Hippocampal formation (tissue), 2 donors: ENCODE measurements at places on chromosomes 7 and 10.

- DNase-seq: no peak
These were observed 7.0 kb downstream of the LHPP start for GRCh38 chr10:124468624-124469023.

- no peak for DNase-seq
These were observed 5.5 kb upstream of the PAPSS2 start for GRCh38 chr10:87654212-87654611.

DNA sequence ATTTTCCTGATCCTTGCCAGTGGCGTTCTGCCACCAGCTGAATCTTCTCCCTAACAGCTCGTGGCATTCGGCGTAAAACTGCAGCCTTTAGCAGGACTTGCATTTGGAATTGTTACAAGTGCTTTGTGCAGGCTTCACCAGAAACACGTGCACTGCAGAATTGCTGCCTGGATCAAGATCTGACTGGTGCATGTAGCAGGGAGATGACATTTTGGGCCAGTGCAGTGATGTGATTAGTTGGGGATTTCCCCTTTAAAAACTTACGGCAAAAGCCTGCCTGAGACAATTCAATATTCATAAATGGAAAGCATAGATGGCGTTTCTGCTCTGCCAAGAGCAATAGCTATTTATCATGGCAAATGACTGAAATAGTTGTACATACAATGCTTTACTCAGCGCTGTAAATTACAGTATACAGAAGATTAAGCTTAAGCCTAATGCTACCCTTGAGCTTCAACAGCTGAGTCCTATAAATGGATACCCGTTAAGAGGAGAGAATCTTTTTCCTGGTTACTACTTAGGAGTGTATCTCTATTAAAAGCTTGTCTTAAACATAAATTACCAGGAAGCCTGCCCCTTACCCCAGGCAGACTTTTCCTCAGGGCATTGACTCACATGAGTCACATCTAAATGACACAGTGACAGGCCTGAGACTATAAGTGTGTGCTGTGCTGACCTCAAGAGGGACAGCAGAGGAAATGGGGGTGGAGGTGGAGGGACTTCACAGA, 106.3 kb downstream of the ATXN7L1 start:
- no peak for DNase-seq

DNA sequence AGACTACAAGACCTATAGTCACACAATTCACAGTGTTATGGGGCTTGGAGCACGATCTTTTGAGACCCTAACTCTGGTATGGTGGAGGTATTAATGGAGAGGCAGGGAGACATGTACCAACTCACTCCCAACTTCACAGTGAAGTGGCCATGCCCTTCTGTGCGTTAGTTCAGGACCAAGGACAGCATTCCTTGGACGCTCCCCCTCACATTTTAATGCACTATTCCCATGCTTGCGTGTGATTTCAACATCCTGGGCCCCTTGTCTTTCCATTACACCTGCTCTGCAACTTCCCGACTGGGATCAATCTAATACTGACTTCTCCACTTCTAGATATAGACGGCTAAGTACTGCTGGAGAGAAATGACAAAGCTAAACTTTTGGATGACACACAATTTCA, 72.7 kb downstream of the PLCE1 start:
- no peak for DNase-seq

DNA sequence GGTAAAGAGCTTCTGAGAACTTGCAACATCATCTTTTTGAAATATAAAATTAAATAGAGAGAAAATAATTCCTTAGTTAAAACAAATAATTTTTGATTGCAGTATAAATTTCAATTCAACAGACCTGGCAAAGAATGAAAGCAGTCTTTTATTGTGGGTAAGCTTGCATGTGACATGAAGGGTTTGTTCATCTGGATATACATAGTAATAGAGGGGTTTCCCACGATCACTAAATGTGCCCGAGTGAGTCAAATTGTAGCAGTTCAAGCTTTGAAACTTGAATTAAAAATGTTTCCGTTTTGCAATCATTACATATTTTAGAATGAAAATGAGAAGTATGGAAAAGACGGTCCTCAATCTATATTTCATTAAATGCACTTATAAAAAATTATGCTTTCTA, 658.4 kb upstream of the MBL2 start:
- no peak for DNase-seq

DNA sequence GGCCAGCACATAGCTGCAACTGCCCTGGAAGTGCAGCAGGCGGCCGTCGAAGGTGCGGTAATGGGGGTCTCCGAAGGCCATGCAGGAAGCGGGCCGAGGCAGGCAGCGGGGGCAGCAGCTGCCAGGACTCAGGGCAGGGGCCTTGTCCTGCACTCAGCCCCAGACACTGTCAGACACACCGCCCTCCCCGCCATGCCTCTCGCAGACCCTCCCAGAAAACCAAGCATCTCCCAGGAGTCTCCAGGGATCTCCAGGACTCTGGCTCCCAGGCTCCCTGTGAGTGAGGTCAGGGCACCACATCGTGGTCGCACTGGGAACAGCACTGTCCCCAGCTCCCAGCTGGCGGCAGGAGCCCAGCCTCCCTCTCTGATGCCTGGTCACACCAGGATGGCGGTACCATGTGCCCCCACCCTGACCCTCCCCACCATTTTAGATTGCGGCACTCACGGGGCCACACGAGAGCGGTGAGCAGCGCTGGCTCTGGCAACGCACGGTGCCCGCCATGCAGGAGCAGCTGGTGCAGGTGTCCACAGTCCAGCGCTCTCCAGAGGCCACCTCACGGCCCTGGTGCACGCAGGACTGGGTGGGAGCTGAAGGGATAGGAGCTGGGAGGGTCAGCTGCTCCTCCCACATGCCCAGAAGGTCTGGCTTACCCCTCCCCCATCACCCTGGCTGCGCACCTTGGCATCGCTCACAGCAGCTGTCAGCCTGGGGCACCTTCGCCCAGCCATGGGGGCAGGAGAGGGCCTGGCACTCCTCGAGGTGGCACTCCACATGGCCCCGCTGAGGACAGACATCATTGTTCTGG, 17.5 kb downstream of the ATP6V1F start:
- peak; percentile 14 for DNase-seq

GRCh38 chr7:26202019-26202990, 760 bp downstream of the CBX3 start:
- peak; percentile 26 for DNase-seq

- DNase-seq: no peak
These were observed 3.7 kb upstream of the COL13A1 start for GRCh38 chr10:69797959-69798358.

DNA sequence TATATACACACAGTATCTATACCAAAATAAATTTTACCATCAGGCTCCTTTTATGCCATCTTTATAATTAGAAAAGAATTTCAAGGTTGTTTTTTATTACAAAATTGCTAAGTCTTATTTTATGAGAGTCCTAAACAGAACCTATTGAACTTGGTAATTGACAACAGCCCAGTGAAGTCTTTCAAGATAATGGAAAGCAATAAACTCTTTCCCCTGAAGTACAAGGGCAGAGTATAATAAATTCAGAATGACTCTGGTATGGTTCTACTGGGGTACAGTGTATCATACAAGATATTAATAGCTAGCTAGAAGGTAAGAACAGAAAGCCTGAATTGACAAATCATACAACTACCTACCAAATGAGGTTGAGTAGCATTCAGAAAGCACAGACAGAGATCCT, 26.2 kb upstream of the CUBN start:
- no peak for DNase-seq

- no peak for DNase-seq
These were observed 33.0 kb downstream of the CREB3L2 start for GRCh38 chr7:137968890-137969289.

- peak; percentile 69 for DNase-seq
These were observed 8.4 kb upstream of the PGAM2 start for GRCh38 chr7:44073664-44074348.

DNA sequence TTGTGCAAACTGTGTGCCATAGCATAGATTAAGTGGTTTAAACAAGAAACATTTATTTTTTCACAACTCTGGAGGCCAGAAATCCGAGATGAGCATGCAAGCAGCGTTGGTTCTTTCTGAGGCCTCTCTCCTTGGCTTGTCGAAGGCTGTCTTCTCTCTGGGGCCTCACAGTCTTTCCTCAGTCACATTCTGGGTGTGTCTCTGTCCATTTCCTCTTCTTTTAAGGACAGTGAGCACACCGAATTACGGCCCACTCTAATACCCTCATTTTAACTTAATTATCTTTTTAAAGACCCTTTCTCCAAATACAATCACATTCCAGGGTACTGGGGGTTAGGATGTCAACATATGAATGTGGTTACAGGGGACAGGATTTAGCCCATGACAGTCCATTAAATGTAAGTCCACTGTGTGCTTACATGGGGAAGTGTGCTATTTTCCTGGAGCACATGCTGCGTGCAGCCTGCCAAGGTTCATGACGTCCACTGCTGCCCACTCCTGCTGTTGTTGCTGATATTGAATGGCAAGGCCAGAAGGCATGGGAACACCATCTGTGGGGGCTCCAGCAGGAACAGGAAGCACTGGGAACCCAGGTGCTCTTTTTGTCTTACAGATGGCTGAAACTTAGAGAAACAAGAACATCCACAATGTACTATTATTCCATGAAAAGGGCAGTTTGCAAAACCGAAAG, 365.5 kb downstream of the GALNT17 start:
- DNase-seq: no peak

DNA sequence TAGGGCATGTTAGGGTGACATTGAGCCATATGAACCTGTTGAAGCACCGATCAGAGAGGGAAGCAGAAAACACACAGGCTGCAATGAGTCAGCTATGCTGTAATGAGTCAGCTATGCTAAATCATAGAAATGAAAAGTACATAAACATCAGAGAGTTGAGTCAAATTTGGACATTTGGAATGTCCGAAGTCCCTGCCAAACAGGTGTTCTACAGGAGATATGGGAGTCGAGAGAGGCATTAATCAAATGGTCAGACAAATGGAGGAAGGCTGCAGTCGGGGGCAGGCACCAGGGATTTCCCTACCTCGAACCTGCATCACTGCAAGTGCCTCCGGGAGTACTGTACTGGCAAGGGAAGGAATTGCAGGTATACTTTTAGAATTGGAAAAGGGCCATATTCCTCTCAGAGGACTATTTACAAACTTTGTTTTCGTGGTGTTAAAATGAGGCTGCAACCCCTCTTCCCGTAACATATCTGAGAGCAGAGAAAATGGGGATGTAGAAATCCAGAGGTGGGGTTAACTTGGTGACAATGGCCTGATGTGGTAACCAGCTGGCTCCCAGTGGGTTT, 8.8 kb upstream of the ZC3HAV1 start:
- DNase-seq: no peak

- DNase-seq: no peak
These were observed 7.8 kb downstream of the ZNF862 start for GRCh38 chr7:149846021-149846420.

DNA sequence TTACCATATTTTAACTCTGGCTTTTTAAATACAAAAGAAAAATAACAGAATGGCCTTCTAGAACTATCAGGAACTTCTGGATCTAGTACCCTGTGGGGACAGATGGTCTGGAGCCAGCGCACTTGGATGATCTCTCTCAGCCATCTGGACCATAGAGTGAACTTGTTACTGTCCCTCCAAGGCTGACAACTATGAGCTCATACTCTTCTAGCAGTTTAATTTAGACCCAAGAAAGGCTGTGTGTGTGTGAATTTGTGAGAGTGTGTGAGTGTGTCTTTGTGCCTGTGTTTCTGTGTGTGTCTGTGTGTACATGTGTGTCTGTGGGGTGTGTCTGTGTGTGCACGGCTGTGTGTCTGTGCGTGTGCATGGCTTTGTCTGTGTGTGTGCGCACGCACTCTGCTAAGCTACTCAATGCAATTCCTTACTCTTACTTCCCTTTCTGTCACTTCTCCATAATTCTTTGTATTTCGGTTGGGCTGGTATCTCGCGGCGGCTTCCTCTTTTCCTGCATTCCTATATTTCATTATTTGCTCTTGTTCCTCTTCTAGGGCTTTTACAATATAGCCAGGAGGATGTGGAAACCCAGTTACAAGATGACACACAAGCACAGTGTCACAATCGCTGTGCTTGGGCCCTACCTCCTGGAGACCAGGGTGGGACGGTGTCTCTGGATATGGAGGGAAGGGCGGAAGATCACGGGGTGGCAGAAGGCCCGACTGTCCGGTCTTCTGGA, 51.9 kb downstream of the IKZF1 start:
- peak; percentile 18 for DNase-seq

DNA sequence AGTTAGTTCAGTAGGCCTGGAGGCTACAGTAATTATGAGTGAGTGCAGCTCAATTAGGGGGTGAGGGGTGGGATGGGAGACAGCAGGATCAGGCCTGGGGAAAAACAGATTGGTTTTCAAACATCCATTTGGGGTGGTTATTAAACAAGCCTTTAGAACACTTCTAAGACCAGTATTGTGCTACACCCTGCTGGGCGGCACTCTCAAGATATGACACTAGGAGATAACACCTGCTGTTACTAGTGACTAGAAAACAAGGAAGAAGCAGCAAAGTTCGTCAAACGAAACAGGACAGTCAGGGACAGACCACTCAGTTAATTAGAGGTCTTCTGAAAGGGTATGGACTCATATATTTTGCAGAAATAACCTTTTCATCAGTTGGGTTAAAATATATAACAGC, 353.6 kb downstream of the PTEN start:
- DNase-seq: no peak

DNA sequence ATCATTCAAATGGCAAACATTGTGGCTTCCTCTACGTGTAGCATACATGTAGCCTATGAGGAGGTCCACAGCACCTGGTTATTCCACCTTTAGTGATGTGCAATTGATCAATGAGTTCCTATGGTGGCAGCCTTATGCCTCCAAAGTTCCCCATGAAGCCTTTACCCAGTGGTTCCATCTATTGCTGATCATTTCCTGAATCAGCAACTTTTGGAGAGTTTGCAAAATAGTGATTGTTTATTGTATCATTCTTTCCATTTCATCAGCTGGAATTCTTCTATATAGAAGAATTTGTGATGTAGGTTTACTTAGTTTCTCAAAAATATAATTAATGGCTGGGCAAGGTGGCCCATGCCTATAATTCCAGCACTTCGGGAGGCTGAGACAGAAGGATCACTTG, 380.2 kb upstream of the MKI67 start:
- DNase-seq: no peak
